ENCODE measurements at places on chromosomes 12 and 14. TPM values are rescaled to one million over a fixed set of nuclear protein-coding genes. Genes with fewer than 3 reads are reported as not detected.
A peak's percentile ranks its signal among the peaks of the same experiment; 100 is the strongest.

DNA sequence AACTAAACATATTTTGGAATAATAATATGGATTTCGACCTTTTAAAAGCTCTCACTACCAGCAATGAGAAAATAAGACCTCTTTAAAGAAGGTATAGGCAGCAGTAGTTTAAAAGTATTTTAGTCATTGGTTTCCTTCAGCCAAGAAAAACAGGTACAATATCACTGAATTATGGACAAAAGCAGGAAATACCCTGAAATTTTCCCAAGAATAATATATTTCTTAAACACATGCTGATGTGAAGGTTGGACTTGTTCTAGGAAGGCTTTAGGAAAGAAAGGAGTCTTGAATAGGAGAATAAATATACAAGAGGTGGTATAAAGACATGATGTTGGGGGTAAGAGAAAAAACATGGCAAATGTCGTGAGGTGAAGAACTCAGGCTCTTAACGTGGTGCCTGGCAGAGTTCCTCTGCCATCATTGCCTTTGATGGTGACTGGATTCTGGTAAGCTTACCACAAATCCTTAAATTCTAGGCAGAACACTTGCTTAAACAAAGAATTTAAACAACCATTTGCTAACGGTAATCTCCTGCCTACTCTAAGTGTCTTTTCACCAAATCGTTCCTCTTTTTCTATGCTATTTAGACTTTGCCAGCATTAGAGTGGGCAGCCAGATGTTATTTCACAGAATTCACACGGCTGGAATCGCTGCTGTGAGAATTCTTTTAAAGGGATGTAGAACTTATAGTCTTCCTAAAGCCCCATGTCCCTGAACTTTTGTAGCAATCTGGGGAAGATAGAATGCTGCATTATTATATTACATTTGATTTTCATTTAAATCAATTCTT is 11.9 kb upstream of the NUDT4 start:
- no peak overlapping the region for H3K4me3 ChIP-seq
- H3K4me1 ChIP-seq, result peaks cover 8% of the 10 kb centered on the region
- DNase-seq, result no peak
- no peak overlapping the region for H3K27ac ChIP-seq
- no peaks in the 10 kb centered on the region for H3K27me3 ChIP-seq

- H3K4me1 ChIP-seq, result peaks cover 44% of the 10 kb centered on the region
- no peak overlapping the region for H3K4me3 ChIP-seq
- H3K36me3 ChIP-seq, result no peaks in the 10 kb centered on the region
- DNase-seq, result peak; percentile 78
Measured at GRCh38 chr14:67943947-67944346, 124.4 kb downstream of the RAD51B start.

DNA sequence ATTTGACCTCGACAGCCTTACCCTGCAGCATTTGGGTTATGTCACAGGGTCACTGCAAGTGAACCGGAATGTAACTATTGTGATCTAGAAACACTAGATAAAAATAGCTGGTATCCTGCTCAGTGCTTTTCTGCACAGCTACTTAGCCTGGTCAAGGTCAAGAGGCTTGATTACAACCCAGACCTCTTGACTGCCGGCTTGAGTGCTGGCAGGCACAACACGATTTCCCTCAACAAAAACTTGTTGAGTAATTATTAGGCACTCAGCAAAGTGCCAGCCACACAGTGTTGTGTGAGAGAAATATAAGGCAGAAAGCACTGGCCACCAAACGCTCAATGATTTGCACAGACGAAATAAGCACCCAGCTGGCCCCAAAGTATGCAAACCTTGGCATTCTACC is 156.7 kb downstream of the NUAK1 start:
- H3K27ac ChIP-seq, result no peak overlapping the region
- no peak for DNase-seq
- no peaks in the 10 kb centered on the region for H3K27me3 ChIP-seq
- H3K4me3 ChIP-seq, result no peak overlapping the region
- H3K36me3 ChIP-seq, result no peaks in the 10 kb centered on the region
- H3K4me1 ChIP-seq, result peaks cover 53% of the 10 kb centered on the region

DNA sequence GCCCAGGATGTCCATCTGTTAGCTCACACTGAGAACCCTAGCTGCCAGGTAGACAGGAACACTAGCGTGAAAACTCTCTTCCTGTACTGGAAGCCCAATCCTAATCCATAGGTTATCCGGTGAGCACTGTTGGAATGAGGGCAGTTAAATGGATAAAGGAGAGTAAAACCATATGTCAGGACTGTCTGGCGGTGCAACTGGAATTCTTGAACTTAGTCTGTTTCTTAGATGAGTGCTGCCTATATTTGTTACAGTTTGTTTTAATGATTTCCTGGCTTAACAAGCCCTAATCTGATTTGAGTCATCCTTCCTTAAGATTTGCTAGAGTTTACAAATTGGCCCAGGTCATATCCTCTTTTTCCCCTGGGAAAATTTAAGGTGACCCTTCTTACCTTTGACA is 104.7 kb downstream of the ANO4 start:
- H3K4me3 ChIP-seq, result no peak overlapping the region
- no peaks in the 10 kb centered on the region for H3K27me3 ChIP-seq
- no peak overlapping the region for H3K27ac ChIP-seq
- H3K4me1 ChIP-seq, result no peaks in the 10 kb centered on the region
- peaks cover 4% of the 10 kb centered on the region for H3K36me3 ChIP-seq

The COX8C gene
- total RNA-seq, result not detected
